ENCODE measurements at places on chromosomes 6 and 20.

- DNase-seq = peak; percentile 73
Observed at GRCh38 chr6:13278991-13279390, 49.3 kb downstream of the TBC1D7 start.

GRCh38 chr6:50116797-50117542 is 67.2 kb upstream of the DEFB112 start:
- DNase-seq = no peak

DNA sequence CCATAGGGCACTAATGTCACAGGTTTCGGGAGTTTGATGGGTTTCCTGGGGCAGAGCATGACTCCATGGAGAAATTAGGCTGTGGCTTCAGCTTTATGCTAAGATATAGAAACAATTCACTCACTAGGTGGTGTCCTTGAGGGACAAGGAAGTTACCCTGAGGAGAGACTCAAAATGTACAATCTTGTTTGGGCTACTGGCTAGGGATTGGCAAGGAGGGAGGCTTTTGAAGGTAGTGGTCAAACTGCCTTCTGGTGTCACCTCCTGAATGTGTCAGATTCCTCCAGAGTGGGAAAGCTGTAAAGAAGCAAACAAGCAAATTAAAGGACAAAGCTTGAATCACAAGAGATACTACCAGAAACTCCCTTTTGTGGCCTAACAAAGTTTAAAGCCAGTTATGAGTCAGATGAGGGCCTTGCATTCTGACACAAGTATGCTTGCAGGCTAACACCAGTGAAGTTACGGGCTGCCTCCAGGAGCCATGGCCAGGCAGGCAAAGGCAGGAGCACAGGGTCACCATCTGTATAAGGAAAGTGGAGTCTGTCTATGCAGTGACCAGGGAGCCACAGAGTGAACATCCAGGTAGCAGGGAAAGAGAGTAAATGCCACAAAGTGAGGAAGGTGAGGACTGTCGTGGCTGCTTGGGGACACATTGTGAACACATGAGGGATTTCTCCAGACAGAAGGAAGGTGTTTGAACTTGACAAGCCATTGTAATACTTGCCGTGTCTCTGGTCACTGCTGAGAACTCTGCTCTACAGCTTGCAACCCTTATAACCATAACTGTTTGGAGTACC is 107.7 kb upstream of the DTNBP1 start:
- DNase-seq = no peak

DNA sequence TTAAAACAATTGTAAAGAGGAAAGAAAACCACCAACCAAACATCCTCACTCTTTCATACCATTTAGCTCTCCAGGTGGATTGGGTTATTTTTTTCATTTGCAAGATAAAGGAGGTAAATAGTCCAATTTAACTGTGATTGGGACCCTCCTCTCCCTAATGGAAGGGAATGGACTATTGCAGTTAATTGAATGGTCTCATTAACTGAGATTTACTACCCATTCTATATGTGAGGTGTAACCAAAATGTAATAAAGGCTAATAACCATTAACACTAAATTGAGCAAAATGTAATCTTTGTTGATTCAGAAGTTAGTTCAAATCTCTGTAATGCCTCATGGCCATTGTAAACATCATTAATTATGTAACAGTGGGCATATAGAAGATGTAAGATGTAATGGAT is 105.0 kb downstream of the KLHL32 start:
- no peak for DNase-seq

- DNase-seq = peak; percentile 79
Observed at GRCh38 chr20:4225745-4226144, 210.4 kb upstream of the RNF24 start.

DNA sequence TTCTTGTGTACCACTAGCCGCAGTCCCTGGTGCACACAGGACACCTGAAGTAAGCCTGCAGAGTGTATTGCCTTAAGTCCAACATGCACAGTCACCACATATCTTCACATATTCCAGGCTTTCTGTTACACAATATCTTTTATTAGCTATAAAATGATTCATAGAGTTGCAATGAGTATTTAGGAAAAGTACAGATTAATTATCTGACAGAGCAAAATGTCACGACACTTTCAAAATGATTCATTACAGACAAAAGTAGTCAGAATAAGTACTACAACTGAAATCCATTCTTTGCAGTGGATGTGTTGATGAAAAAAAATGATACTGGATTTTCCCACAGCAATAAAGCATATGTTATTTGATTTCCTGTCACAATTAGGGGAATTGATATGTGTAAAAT is 199.5 kb upstream of the ASCC3 start:
- no peak for DNase-seq

DNA sequence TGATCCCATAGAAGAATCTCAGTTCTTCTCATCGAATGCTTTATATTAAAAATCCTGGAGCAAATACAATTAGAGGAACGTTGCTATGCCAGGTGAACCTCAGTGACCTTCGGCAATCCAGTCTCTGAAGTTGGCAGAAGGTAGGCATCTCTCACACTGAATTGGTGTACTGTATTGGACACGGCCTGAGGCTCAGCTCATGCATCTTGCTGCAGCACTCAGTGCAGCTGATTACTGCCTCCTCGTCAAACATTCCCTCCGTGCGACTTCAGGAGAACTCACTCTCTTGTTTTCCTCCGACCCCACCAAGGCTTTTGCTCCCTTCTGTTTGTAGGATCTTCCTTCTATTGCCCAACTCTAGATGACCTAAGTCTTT is 90.5 kb downstream of the GPR6 start:
- DNase-seq = no peak

- DNase-seq = no peak
Observed at GRCh38 chr20:38075161-38075998, 41.8 kb downstream of the RPRD1B start.

DNA sequence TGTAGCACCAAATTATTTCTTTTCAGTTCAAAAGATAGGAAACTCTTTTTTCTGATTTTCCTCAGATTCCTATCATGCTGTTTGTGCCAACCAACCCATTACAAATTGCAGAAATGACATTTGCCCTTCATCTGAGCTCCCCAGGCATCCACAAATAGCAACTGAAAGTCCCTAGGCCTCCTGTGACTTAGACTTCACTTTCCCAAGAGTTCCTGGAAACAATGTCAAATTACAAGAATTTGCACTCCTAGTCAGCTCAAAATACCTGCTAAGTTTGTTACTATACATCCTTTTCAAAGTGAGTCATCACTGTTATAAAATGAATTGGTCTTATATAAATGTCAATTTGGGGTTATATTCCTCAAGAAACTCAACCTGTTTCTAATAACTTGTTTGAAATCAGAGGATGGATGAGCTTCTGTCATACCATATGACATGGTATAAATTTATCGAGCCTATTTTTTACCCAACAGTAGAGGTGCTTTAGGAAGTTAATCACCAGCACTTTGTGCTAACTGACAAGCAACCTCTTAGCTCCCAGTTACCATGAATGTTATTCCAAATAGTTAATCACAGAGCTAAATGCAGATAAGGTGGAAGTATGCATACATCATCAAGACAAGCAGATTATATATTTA is 256.5 kb downstream of the HACE1 start:
- DNase-seq = no peak

GRCh38 chr6:31776989-31777666 is at the start of gene VWA7:
Gene VWA7 (minus strand): TSS chr6:31777328. CDS start chr6:31776779, 549 bp downstream.
- DNase-seq = peak; percentile 37

DNA sequence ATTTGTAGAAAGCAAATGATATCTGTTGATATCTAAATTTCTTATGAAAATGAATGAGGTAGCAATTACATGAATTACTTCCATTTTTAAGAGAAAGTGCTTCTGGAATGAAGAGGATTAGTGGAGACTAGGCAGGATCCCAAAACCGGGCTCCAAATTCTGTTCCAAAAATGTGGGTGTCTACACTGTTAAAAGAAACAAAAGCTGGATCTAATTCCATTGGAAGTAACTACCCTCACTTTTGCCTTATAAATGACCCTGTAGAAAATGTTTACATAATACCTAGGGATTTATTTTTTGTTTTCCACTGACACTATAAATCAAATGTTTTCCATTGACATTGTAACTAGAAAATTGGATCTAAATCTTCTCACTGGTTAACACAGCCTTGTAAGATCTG is 454.9 kb upstream of the JARID2 start:
- no peak for DNase-seq

DNA sequence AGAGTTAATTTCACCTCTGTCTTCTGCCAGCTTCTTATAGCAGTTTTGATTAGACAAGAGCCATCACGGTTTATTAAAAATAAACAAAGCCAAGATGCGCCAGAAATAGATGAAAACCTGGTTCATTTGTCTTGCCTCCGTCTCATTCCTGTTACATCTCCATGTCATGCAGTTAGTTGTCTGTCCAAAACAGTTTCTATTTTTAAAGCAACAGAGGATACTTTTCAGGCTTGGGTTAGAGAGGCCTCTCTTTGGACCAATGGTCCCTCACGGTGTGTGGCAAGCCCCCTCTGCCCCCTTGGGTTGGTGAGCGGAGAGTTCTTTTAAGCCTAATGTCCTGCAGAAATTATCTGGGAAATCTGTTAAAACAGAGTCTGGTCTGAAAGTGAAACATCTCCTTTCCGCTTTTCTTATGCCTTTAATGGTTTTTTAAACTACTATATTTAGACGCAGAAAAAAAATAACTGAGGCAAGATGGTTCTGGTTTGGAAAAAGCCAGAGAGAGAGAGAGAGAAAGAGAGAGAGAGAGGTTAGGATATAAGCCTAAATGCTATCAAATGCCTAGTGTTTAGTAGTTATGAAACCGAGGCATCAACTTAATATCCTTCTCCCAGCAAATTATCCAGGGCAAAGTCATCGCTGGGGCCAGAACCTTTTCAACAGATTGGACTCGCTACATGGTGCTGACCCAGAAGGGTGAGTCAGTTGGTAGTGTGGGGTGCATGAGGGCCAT is 64.5 kb downstream of the ZDHHC14 start:
- no peak for DNase-seq

GRCh38 chr6:44666324-44666723 is 278.8 kb downstream of the CDC5L start:
- DNase-seq = no peak

GRCh38 chr6:105080279-105080678 is 99.5 kb downstream of the POPDC3 start:
- no peak for DNase-seq

GRCh38 chr6:79466207-79466834 is 70.9 kb downstream of the LCA5 start:
- peak; percentile 39 for DNase-seq

DNA sequence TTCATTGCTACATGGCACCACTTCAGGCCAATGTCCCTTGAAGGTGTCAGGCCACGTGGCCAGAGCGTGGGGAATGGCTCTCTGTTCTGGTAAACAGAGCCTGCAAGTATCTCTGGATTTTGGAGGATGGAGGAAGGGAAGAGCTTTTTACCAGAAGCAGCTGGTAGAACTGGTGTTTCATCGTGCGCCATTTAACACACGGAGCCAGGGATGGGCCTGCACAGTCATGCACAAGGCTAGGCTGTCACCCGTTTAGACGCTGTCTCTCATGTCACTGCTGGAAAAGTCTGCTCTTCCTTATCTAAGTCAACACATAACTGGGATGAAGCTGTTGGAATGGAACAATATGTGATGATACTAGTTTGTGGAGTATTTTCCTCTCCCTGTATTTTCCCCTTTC is 123.9 kb downstream of the IBTK start:
- DNase-seq = no peak

DNA sequence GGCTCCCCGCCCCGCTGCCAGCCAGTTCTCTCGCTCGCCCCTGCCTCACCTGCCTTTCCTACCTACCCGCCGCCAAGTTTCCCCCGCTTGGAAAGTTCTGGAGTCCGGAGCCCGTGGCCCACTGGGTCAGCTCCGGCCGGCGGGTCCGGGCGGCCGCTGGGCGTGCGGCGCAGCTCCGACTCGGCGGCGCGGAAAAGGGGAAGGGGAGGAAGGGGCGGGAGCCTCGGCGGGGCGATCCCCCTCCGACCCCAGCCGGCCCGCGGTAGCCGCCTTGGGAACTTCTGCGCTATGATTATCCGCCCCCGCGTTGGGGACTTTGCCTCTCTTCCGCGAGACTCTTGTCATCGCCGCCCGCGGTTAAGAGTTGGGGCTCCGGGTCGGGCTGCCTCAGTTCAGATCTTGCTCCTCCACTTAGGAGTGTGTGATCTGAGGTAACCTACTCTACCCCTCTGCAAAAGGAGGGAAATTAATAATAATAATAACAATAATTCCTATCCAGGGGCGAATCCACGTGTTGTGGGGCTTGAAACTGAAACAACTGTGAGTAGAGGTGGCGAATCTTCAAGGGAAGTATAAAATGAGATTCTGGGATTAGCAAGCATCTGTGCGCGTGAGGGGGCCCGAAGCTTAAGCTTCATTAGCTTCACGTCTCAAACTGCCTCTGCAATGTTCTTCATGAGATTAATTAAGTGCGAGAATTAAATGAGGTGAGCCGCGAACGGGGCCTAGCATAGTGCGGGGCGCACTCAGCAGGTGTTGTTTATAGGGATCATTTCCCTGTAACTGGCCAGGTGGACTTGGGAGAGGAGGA is 30.8 kb downstream of the SF3B5 start:
- no peak for DNase-seq

DNA sequence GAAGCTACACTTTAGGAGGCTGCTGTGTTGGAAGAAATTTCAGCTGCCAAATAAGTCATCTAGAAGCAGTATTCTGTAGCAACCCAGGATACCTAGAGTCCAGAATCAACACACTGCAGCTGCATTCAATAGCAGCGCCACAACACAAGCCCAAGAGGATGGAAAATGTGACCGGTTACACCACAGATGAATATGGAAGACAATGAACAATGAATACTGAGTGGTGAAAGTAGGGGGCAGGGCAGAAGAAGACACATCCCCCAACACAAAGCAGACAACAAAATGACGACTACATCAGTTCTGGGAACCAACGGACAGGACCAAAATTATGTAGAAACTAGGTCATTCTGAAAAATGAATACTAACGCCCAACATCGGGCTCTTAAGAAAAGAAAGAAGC is 38.2 kb downstream of the KIF6 start:
- DNase-seq = no peak

DNA sequence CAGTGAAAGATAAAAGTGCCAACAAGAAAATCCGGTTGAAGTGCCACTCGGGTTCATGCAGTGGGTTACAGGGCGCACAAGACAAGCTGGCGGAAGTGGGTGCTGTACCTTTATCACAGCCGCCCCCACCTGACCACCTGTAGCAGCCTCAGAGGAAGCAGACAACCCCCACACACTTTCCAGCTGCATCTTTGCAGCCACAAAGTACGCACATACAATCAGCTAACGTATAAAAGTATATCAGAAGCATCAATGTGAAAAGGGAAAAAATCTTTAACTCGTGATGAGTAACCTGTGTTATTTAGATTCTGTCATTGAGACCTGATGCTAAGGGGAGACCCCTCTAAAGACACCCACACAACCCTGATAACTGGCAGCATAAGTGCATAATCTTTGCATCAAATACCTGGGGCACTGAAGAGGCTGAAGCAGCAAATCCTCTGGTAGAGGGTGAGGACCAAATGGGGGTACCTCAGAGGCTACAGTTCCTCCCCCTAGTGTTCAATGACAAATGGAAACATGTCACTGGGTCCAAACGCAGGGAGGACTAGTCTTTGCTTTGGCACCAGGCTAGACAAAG is 22.1 kb downstream of the BACH2 start:
- no peak for DNase-seq

- DNase-seq = peak; percentile 66
Observed at GRCh38 chr20:63973636-63974401, 4.1 kb upstream of the ZNF512B start.

GRCh38 chr20:51884561-51884960 is 82.2 kb upstream of the SALL4 start:
- no peak for DNase-seq

Data from fibroblast of the conjunctiva (primary cell).